ENCODE measurements at places on chromosomes 2 and 18.

- DNase-seq, result no peak
Measured at GRCh38 chr2:230814616-230815015, 50.1 kb upstream of the ITM2C start.

GRCh38 chr2:100257939-100258338 lies 64.4 kb downstream of the LONRF2 start:
- no peak for DNase-seq

DNA sequence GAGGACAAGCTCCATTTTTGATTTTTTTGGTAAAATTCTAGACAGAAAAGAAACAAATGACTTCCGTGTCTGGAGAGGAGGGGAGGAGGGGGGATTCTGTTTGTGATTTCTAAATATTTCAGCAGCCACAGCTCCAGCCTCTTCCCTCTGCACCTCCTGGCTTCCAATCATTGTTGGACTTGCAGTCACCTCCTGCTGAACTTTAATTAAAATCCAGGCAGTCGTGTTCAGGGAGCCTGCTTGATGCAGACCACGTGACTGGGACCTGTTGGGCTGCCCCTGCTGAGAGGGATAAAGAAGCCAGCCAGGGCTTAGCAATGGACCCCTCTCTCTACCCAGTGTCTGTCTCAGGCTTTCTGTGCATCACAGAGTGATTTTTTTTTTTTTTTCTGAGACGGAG lies 115.1 kb downstream of the SH3BP4 start:
- DNase-seq, result no peak

- no peak for DNase-seq
Measured at GRCh38 chr2:174522553-174522952, 35.7 kb upstream of the GPR155 start.

- DNase-seq, result no peak
Measured at GRCh38 chr2:120470041-120470965, 124.4 kb downstream of the INHBB start.

GRCh38 chr2:173033084-173033483 lies 42.6 kb upstream of the MAP3K20 start:
- DNase-seq, result no peak

DNA sequence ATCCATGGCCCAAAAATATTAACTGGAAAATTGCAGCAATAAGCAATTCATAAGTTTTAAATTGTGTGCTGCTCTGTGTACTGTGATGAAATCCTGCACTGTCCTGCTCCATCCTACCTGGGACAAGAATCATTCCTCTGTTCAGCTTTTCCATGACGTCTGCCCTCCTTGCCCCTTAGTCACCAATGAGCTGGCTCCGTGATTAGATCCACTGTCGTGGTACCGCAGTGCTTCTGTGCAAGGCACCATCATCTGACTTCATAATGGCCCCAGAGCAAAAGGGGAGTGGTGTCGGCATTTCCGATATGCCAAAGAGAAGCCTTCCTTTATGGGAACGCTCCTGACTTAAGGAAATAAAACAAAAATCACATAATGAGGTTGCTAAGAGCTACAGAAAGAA lies 3.4 kb upstream of the FAHD2A start:
- no peak for DNase-seq

- no peak for DNase-seq
Measured at GRCh38 chr2:215002500-215002899, 135.9 kb downstream of the ABCA12 start.

GRCh38 chr18:63868546-63868945 lies 19.0 kb upstream of the SERPINB2 start:
- no peak for DNase-seq

- no peak for DNase-seq
Measured at GRCh38 chr2:236262238-236262637, 2.0 kb downstream of the ASB18 start.

DNA sequence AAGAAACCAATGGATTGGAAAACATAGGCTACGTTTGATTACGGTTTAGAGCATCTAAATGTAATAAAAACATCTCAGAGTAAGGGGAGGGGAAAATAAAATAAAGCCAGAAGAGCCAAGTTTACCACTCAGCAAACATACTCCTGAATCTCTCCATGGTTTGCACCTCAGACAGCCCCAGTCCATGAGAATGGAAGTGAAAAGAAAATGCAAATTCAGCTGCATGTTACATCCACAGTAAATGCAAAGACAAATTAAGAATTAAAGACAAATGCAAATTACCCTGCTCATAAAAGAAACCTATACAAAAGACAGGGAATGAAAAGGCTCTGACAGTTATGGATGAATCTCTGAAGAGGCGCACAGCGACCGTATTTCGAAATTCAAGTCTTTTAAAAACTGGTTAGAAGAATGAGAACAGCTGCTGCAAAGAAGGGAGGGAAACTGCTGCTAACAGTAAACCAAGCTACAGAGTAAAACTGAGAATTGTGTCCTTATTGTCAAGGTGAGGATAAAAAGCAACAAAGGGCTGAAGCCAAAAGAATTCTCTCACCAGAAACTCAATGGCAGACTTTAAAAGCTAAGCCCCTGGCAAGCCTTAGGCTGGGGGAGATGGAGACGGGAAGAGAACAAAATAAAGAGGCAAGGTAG lies 197.9 kb upstream of the ACVR2A start:
- DNase-seq, result no peak

GRCh38 chr18:37516361-37516853 lies 49.2 kb downstream of the CELF4 start:
- no peak for DNase-seq

- DNase-seq, result no peak
Measured at GRCh38 chr2:84320940-84321339, 138.1 kb downstream of the SUCLG1 start.

DNA sequence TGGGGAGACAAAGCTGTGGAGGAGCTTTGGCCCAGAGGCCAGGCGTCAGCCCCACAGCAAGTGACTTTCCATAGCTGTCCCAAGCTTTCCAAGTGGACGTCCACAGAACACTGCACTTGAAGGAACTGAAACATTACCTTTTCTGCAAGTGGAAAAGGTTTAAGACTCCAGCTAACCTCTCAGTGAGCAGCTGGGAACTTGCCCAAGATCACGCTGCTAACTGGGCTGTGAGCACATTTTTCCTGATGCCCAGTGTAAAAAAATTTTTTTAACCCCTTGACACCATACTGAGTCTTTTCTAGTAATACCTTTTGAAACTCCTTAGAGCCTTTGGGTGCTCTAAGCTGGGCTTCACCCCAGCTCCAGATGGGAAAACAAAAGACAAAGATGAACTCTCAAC lies 256.7 kb downstream of the HAUS1 start:
- no peak for DNase-seq

DNA sequence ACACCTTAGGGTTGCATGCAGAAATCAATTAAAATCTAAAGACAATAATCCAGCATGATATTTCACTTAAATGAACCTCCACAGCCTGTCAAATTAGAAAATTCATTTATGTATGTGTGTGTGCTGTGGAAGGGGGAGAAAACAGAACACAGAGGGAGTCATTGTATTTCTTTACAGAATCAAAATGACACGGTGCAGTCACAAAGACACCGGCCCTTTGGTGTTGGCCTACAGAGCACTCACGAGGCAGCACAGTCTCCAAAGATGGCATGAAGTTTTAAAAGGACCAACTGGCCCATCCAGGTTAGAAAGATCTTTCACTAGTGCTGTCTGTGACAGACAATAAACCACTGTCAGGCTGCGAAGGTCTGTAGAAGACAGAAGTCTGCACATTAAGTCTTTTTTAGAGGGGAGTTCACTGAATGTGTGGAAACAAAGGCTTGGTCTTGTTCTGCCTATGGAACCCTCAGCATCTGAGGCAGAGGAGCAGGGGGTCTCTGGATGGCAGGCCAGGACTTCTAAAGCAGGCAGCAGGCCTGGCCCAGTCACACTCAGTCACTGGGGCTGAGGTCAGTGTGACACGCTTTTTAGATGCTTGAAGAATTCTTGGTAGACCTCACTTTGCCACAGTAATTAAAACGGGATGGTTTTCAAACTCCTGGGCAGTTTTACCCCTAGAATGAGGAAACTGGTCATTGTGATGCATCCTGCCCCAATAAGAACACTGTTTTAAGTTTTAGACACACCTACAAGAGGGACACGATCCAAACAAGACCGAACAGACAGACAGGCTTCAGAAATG lies 184.9 kb downstream of the AFF3 start:
- DNase-seq, result no peak

GRCh38 chr18:3874581-3874980 lies 424.6 kb downstream of the TGIF1 start:
- DNase-seq, result no peak

- no peak for DNase-seq
Measured at GRCh38 chr2:198916548-198917080, 541.1 kb downstream of the SATB2 start.

DNA sequence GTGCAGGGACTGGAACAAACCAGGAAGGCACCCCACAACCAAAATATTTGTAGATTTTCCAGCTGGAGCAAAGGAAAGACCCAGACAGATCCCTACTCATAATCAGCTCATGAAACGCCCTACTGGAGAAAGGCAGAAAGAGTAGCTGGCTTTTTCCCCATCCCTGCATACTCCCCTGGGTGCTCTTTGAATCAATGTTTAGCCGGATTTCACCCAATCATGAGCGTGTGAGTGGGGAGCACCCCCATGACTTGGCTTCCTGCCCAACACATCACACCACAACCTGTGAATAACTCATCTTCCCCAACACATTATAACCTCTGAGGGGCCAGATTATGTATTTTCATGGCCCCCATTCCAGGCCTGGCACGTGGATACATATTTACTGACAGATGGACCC lies 35.1 kb upstream of the SLC14A1 start:
- no peak for DNase-seq

DNA sequence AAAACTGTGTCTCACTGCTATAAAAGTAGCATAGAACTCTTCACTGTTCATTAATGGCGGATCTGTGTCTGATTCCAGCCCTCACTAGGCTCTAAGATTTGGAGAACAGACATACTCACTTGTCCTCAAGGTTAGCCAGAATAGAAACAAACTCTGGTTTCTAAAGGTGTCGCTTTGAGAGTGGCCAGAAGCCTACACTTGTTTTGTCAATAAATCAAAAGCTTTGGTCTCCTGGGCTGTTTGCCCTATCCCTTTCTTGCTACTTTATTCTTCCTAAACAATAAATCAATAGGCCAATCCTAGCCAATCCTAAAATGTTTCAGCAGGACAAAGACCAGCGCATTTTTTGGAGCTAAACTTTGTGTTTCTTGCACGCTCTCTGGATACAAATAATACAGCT lies 1064.6 kb upstream of the CHAC2 start:
- DNase-seq, result no peak

- DNase-seq, result no peak
Measured at GRCh38 chr2:74186038-74186437, 7.4 kb upstream of the MOB1A start.

GRCh38 chr2:16709769-16710168 lies 44.1 kb upstream of the CYRIA start:
- DNase-seq, result no peak

DNA sequence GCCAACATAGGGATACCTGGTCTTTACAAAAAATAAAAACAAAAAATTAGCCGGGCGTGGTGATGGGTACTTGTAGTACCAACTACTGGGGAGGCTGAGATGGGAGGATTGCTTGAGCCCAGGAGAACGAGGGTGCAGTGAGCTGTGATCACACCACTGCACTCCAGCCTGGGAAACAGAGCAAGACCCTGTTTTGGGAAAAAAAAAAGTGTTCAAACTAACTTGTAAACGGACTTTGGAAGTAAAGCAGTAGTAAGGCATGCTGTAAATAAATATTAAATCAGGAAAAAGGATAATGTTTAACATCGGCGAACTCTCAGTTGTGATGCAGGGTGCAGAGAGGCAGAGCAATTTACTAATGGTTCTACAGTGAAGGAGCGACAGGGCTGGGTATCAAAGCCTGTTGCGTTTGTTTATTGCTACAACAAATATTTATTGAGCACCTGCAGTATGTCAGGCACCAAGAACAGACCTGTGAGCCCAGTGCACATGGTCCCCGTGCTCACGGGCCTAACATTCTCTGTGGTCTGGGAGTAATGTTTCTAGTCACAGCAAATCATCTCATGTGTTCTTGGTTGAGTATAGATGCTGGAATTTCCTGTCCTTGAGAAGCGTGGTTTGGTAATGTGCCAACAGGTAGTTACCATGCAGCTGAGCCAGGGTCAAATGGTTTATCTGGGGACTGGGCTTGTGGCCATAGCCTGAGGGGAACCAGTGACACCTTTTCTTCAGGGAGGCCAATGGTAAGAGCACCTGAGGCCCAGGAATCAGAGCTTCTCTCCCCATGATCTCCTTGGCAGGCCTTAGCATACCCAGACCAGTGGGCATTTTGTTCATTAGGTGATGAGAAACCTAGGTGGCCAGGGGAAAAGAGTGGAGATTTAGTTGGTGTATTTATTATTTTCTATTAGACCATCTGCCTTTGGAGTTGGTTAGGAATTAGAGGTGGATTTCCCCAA lies 27.9 kb upstream of the GREB1 start:
- DNase-seq, result no peak

GRCh38 chr18:21255211-21255610 lies 13.2 kb downstream of the GREB1L start:
- DNase-seq, result no peak

DNA sequence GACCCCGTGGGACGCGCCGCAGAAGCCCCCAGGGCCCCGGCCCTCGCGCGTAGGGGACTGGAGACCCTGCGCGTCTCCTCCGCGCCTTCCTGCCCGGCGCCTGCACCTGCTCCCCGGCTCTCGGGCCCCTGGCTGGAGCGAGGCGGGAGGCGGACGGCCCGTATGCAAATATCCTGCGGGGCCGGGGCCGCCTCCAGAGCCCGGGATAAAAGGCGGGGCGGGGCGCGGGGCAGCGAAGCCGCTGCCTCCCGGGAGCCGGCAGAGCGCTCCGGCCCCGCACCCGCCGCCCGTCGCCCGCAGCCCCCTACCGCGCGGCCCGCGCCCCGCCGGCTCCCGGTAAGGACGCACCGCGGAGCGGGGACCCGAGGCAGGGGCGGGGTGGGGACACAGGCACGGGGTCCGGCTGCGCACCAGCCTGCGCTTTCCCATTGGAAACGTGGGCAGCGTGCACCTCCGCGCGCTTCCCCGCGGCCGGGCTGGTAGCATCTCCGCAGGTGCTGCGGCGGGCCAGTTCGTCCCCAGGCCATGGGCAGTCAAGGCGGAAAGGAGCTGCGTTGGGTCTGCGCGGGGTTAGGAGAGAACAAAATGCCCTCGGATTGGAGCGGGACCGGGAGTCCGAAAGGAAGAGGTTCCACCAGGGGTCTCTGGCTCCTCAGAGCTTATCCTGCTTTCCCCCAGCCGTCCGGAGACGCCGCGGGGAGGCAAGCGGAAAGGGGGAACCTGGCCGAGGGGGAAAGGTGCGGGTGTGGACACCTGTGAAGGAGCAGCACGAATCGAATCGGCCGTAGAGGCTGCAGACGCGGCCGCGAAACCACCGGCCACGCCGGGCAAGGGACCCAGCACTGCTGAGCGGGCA lies at the start of gene ATP6V1C2:
Gene ATP6V1C2 (plus strand): TSS at position 235 of the 856 bp plus-strand sequence. CDS start 1,220 bp downstream, outside the sequence.
- no peak for DNase-seq

DNA sequence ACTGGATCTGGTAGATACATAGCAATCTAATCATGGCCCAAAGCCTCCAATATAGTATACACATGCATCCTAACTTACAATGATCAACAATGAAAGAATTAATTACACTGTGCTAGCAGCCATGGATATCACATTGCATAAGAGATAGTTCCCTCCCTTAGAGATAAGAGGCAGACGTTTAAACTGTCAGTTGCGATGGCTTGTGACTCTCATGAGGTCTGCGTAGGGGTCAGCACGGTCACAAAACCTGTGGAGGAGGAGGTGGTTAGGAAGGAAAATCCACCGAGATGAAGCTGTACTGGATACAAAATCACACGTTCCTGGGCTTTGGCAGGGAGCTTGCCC lies 800 bp upstream of the RALB start:
- DNase-seq, result no peak

Data from cortex of kidney (tissue), 1 donor.